ENCODE measurements at places on chromosomes 7 and 10. TPM values are rescaled to one million over a fixed set of nuclear protein-coding genes. Genes with fewer than 3 reads are reported as not detected.

DNA sequence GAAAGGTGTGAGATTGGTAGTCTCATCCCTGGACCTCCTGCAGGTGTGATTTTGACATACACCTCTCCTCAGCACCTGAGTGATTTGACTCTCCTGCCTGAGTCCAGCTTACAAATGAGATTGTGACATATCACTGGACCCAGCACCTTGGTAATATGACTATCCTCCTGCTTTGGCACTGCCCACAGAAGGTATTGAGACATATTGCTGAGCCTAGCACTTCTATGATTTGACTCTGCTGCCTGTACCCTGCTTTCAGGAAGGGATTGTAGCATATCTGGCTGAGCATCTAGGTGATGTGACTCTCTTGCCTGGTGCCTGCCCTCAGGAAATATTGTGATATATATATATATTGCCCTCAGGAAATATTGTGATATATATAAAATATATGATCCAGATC lies 43.5 kb upstream of the ZNF680 start:
- DNase-seq = no peak

- DNase-seq = no peak
These were observed 115.1 kb upstream of the AKR1E2 start for GRCh38 chr10:4710858-4711257.

GRCh38 chr10:92213049-92213448 lies 77.8 kb downstream of the CPEB3 start:
- DNase-seq = no peak

The LOXL4 gene
- polyA plus RNA-seq = 0.88 TPM

The SCRN1 gene
- polyA plus RNA-seq = 2.7 TPM

The TRDMT1 gene
- 3.0 TPM for polyA plus RNA-seq

The NXPH1 gene
- polyA plus RNA-seq = not detected
